ENCODE measurements at places on chromosomes 7 and 10. TPM values are rescaled to one million over a fixed set of nuclear protein-coding genes. Genes with fewer than 3 reads are reported as not detected.

ESYT2 gene
- total RNA-seq, result 33.4 TPM

ATRNL1 gene
- 6.9 TPM for total RNA-seq

CLCN1 gene
- not detected for total RNA-seq

MKRN1 gene
- 121 TPM for total RNA-seq

NUTM2A gene
- total RNA-seq, result 0.69 TPM
